ENCODE measurements at places on chromosomes 3 and 15.

DNA sequence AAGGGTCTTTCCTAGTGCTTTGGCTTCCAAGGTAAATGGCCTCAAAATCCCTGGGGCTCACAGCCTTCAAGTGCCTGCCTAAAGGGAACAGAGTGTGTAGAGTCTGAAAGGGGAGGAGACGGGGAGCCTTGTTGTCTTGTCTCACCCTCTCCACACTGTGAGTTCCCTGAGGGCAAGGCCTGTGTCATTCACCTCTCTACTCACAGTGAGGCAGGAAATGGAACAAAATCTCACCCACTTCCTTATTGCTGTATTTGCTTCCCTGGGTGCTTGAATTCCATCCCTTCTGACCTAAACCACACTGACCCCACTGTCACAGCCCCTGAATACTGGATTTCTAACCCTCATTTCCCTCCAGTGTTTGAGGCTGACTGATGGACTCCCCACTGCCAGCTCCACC lies 197.5 kb downstream of the EPHB1 start:
- DNase-seq: no peak

- no peak for DNase-seq
Observed at GRCh38 chr15:62658498-62658897, 384.0 kb upstream of the TPM1 start.

GRCh38 chr3:49244581-49245205 lies 32.3 kb downstream of the C3orf62 start:
- DNase-seq: no peak

DNA sequence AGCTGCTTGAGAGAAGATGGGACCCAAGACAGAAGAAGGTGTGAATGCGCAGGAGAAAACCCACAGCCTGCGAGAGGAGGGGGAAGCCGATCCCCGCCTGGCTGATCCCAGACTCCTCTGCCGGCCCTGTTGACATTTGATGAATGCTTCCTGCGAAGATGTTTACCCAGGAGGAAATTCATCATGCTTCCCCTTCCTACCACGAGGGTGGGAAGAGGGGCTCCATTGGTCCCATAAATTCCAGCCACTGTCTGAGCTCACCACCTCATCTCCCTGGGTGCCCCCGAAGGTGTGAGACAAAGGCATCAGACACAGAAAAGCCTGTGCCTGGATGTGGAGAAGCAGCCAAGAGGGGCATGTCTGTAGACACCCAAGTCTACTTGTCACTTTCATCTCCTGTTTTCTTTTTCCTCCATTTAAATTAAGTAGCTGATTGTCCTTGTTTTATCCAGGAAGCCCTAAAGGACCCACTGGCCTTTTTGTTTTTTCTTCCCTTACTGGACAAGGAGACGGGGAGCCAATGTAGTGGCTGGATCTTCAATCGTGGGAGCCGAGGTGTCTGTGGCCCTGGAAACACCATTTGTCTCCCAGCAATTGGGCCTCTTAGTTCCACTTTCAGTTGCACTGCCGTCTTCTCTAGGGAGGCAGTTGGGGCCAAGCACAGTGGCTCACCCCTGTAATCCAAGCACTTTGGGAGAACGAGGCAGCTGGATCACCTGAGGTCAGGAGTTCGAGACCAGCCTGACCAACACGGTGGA lies 95.3 kb upstream of the HES1 start:
- no peak for DNase-seq

- DNase-seq: no peak
Observed at GRCh38 chr3:138747225-138747624, 87.5 kb downstream of the PIK3CB start.

- DNase-seq: peak; percentile 37
Observed at GRCh38 chr3:196169836-196170240, 41.4 kb downstream of the ZDHHC19 start.

GRCh38 chr15:39188314-39188713 lies 392.6 kb upstream of the THBS1 start:
- DNase-seq: no peak

DNA sequence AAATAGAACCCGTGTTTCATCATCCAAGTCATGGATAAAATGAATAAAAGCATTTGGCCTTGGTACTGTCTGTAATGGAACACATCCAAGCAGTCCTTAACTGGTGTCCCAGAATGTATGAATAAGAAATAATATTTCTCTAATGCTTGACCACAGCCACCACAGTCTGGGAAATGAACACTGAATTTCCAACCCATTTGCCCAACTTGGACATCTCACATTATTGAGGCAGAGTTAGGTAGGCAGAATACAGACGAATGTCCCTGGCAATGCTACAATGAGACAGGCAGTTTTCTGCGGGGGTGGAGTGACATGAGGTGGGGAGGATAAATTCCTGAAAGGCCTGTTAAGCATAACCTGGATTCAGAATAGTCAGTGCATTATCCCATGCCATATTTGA lies 245.7 kb downstream of the ZIC1 start:
- no peak for DNase-seq

- DNase-seq: no peak
Observed at GRCh38 chr3:66113542-66113941, 74.8 kb upstream of the MAGI1 start.

GRCh38 chr3:30004481-30004880 lies 601.9 kb upstream of the TGFBR2 start:
- no peak for DNase-seq

DNA sequence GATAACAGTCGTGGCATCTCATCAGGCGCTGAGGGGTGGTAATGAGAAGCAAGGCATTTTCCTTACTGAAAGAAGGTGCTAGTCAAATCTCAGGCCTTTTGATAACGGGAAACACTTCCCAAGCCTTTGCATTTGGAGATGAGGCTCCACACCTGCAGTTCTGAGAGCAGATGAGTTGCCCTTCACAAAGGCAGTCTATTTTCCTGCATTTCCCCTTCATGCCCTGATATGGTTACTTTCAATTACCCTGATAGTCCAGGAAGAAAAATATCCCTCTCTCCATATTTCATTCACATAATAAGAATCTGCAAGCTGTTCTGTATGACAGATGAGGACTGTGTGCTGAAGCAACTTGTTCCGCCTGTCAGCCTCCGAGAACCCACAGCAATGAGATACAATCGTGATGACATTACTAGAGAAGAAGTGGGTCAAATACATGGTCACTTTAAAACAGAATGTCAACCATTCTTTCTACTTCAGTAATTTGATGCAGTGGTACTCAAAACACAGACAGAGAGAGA lies 25.0 kb downstream of the FHIT start:
- no peak for DNase-seq

GRCh38 chr3:154098376-154098775 lies 22.8 kb upstream of the ARHGEF26 start:
- DNase-seq: no peak

DNA sequence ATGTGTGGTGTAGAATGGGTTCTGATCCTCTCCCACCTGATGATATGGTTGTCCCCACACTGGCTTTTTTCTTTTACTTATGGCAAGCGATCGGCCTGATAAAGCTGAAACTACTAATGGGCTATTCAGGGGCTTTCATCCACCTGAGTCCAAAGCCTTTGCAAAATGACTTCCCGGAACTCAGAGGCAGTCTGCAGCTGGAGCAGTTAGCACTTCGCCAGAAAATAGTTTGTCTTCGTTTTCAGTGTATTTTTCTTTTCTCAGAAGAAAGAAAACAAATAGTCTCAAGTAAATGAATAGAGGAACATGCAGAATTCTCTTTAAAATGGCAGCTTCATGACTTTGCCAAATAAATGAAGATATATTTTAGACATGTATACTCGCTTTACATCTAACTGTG lies 306.0 kb upstream of the ADAMTS9 start:
- no peak for DNase-seq

- no peak for DNase-seq
Observed at GRCh38 chr15:90765966-90766365, 48.8 kb downstream of the BLM start.

DNA sequence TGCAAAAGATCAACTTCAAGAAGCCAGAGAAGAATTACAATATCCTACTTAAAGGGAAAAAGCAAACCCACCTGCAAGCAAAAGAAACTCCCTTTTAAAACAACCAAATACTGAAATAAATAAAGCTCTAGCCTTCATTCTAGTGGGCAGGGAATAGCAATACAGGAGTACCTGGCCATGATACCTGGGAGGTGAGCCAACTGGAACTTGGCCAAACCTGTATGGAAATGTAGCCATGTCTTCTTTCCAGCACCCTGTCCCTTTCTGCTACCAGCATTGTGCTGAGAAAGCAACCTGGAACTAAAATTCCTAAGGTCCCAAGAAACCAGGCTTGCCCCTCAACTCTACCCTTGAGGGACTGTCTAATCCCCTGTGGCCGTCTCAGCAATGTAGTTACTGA lies 530.0 kb downstream of the EPHB1 start:
- DNase-seq: no peak

- DNase-seq: no peak
Observed at GRCh38 chr3:24513463-24513862, 18.8 kb upstream of the THRB start.

GRCh38 chr15:88029696-88030095 lies 226.8 kb downstream of the NTRK3 start:
- DNase-seq: no peak
